ENCODE measurements at places on chromosomes 11 and 22.

GRCh38 chr22:36702842-36703215, 723 bp downstream of the CACNG2 start:
- DNase-seq: no peak

GRCh38 chr11:117092951-117093590, 5.2 kb downstream of the SIK3 start:
- DNase-seq: no peak

DNA sequence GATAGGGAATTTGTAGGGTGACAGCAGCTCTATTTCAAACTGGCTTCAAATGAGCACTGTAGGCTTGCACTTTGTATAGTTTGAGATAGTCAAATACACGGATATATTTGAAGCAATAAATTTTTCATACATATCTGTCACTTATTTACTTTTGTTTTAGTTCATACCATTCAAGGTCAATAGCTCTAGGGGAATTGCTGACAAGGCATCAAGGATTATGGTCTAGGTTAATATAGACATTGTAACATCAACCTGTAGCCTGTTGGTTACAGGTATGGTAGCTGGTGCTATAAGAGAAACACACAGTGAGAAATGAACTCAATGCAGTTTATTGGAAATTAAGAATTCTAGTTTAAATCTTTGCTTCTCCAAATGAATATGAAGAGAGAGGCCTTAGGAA, 267.6 kb downstream of the SOX6 start:
- no peak for DNase-seq

DNA sequence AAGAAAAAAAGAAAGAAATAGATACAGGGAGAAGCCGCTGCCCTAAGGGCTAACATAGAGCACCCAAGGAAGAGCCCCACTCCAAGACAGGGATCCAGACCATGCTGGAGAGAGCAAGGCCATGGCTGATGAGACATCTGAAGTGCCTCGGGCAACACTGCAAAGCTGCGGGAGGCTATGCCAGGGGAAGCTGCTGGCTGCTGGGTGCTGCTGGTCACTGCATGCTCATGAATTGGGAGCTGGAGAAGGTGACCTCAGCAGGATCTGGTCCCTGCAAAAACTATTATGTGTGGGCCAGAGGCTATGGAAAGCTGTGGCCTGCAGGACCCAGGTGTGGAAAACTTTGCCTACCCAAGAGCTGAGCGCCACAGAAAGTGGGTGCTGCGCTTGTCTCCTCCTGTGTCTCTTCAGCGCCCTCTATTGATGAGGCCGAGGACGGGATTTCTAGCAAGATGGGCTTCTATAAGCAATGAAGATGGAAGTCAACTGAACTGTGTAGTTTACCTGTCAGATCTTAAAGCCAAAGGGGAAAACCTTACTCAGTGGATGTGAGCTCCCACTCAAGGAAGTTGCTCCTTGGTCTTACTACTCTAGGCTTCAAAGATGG, 17.3 kb upstream of the SLC29A2 start:
- DNase-seq: no peak

GRCh38 chr22:28146401-28147314, 227.6 kb upstream of the PITPNB start:
- peak; percentile 7 for DNase-seq

GRCh38 chr11:126956635-126957034, 43.9 kb downstream of the KIRREL3 start:
- no peak for DNase-seq

DNA sequence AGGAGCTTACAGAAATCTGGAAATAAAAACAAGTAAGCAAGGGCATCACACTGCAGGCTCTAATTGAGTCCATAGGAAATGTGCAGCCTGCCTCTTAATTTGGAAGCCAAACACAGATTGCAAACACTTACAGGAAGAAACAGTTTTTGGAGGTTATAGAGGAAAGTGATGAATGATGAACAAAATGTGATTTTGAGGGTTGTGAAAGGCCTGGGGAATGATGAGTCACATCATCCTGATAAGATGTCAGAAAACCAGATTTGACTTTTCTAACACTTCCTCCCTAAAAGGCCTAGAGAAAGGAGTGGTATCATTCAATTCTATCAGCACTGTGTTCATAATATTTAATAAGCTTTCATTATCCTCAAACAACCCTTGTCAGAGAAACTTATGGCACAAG, 96.6 kb upstream of the POU2AF2 start:
- no peak for DNase-seq

GRCh38 chr22:50034126-50035081, 21.8 kb upstream of the IL17REL start:
- DNase-seq: no peak

DNA sequence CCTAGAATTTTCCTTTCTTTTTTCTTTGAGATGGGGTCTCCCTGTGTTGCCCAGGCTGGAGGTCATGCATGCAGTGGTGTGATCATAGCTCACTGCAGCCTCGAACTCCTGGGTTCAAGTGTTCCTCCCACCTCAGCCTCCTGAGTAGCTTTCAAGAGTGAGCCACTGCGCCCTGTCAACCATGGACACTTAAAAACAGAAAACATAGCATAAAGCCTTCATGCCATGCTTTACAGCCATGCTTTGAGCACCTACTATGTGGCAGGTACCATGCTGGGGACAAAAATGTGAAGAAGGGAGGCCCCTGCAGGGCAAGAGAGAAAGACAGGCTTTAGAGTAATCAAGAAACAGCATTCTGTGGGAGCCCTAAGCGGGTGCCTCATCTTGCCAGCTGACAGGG, 13.7 kb upstream of the GNB1L start:
- no peak for DNase-seq

DNA sequence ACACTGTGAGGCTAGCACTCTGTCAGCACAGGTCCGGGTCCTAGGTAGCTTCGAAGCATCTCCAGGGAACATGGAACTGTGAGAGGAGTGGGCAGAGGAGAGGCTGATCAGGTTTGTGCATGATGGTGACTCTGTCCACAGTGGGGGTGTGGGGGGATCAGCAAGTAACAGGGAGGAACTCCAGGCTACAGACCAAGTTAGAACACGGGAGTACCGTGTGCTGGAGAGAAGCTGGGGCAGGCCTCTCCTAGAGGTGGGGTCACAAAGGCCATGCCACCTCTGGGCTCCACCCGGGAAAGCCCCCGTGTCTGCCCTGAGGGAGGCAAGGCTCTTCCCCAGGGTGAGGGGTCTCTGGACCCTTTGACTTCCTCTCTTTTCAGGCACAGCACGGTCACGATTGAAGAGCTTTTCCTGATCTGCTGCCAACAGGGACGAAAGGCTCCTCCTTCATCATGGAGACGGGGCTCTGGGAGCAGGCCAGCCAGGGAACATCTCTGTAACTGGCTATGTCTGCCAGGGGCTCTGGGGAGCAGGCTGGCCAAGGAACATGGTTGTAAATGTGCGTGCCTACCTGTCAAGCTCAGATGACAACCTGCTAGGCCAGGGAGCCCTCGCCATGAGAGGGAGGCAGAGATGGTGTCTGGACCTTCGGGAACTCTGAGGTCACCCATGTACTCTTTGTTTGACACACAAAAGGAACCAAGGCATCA, 1476.1 kb downstream of the BRD1 start:
- no peak for DNase-seq

- DNase-seq: no peak
These were observed 58.9 kb upstream of the CLMP start for GRCh38 chr11:123253911-123254310.

- DNase-seq: no peak
These were observed 80.8 kb upstream of the SORL1-AS1 start for GRCh38 chr11:121533601-121534000.

GRCh38 chr22:38074181-38075104, 9.5 kb downstream of the SLC16A8 start:
- DNase-seq: no peak

DNA sequence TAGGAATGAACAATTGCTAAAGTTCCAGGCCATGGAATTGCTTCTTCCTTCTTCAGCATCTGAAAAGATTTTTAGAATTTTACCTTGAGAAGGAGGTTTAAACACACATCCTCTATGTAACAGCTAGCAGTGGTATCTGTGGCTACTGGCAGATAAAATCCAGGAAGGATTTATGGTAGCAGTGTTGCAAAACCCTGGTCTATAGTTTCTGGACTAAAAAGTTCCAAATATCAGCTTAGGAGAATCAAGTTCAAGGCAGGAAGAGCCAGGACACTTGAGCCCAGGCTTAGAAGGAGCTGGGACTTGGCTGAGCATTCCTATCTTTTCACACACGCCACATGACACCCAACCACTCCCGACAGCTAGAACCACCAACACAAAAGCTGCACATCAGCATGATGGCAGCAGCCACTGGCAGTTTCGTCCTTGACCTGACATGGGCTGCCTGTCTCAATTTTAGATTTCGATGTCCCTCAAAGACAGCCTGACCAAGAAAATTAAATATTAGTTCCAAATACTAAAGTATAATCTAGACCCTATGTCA, 14.1 kb downstream of the LARGE2 start:
- DNase-seq: no peak

- DNase-seq: no peak
These were observed 843.2 kb downstream of the KCNA4 start for GRCh38 chr11:29173660-29174062.

- DNase-seq: no peak
These were observed 30.8 kb downstream of the APLP2 start for GRCh38 chr11:130100381-130101095.

- no peak for DNase-seq
These were observed 8.0 kb upstream of the TPCN2 start for GRCh38 chr11:69040581-69041260.

DNA sequence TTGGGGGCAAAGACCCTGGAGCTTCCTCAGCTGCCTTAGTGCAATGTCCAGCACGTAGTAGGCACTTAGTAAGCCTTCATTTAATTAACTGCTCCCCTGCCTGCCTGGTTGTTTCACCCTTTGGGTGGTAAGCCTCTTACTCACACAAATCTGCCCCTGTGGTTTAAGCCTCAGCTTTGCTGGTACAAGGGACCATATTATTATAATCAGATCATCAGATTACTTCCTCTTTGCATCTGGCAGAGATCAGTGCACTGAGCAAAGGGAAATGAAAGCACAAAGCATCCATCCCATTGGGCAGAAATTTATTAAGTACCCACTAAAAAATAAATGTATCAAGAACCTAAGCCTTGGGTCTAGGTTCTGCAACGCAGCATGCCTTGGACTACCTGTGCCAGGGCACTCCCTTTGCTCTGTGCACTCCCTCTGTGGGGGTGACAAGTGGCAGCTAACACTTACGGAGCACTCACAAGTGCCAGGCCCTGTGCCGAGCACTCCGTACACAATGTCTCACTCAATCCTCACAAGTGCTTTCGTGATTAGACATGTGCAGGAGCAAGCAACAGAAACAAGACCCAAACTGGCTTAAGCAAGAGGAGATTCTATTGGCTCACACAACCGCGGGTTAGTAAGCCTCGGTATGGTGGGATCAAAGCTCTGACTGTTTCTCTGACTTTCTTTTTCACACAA, 34.9 kb upstream of the DAGLA start:
- no peak for DNase-seq

GRCh38 chr11:11351042-11351586, 1.9 kb downstream of the CSNK2A3 start:
- no peak for DNase-seq

- no peak for DNase-seq
These were observed 11.5 kb downstream of the KIAA0930 start for GRCh38 chr22:45229181-45229580.

DNA sequence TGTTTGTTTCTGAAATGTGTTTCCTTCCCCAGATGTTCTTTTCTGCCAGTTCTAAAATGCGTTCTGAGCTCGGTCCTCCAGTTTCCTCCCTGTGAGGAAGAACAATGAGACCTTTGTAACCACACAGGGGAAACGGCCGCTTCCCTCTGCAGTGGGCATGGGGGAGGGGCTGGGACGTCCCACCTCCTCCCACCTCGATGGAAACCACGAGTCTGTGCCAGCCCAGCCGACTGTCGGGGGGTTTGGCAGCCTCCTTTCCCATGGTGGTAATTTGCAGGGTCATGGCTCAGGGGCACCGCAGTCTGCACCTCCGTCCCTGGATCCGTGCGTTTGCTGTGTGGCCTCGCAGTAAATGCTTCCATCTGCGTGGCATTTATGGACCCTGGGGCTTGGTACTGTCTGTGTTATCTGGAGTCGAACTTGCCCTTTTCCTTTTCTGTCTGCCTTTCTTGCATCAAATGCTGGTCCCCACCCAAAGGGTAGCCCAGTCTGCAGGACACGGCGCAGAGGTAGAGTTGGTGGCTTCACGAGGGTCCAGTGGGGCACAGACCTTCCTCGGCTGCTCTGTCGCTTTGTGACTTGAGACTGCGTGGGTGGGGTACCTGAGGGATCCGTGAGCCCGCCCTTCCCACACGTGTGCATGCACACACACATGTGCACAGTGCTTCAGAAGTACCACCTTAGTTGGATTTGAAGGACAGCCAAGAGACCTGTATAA, 16.1 kb downstream of the LRP5 start:
- DNase-seq: peak; percentile 76

DNA sequence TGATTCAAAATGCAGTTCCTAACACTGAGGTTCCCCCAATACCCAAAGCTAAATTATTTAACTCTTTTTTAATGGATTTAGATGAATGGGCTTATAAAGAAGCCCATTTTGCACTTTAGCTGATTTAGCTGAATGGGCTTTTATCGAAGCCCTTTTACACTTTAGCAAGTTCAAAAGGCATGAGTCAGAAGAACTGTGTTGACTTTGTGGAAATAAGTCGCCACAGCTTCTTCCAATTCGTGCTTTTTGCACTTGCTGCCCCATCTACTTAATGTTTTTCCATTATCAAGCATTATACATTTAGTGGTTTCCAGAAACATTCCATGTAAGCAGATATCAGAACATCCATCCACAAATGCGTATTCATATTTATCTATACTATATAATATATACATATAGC, 20.5 kb upstream of the GRIA4 start:
- no peak for DNase-seq

DNA sequence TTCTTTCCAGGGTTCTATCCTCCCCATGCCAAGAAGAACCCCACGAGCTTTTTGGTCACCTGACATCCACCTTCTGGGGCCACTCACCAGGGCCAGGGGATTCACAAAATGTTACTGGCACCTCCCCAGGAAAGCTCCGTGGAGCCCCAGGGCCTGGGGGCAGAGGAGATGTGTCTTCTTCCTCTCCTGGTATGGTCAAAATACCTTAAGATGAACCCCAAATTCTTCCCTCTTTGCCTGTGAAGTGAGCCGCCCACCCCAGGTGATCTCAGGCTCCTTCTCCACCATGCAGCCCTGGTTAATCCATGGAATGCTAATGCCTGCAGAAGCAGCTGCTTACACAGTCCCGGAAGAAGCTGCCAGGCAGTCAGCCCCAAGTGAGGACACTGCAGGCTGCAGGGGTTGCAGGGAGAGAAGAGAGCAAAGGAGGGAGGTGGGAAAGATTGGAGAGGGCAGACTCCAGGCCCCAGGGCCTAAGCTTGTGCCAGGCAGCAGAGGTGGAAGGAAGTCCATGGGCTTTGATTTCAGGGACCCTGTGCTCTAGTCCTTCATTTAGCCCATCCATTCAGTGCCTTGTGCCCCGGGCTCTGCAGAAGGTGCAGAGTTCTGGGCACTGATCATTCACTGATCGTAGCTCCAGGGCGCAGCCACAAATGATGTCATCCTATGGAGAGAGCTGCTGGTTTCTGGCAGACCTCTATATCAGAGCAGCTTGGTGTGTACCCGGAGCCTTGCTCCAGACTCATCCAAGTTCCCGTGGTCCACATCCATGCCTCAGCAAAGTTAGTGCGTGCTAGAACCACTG, 127.9 kb upstream of the NECTIN1 start:
- DNase-seq: no peak
